ENCODE measurements at places on chromosomes 3 and 15. TPM values are rescaled to one million over a fixed set of nuclear protein-coding genes. Genes with fewer than 3 reads are reported as not detected.

The ETV5 gene
- polyA plus RNA-seq = 22.6 TPM

The CYP8B1 gene
- polyA plus RNA-seq = not detected

The SST gene
- polyA plus RNA-seq = not detected

The ATP13A4 gene
- 0.05 TPM for polyA plus RNA-seq

The SH2D7 gene
- not detected for polyA plus RNA-seq

The CFAP92 gene
- not detected for polyA plus RNA-seq

The MSL2 gene
- 10.2 TPM for polyA plus RNA-seq

The SEMA3F gene
- 10.1 TPM for polyA plus RNA-seq

The RARB gene
- 24.5 TPM for polyA plus RNA-seq

The HAPLN3 gene
- polyA plus RNA-seq = 45.3 TPM

The BMF gene
- polyA plus RNA-seq = 1.6 TPM

The NEK10 gene
- 2.9 TPM for polyA plus RNA-seq

The PCOLCE2 gene
- polyA plus RNA-seq = 41.0 TPM

The RAB6B gene
- polyA plus RNA-seq = 3.4 TPM

The LSAMP gene
- polyA plus RNA-seq = 0.22 TPM

The THAP10 gene
- 5.4 TPM for polyA plus RNA-seq

The PSTPIP1 gene
- polyA plus RNA-seq = not detected

The KLHL40 gene
- not detected for polyA plus RNA-seq

The CSTA gene
- 0.41 TPM for polyA plus RNA-seq

The MAP3K13 gene
- polyA plus RNA-seq = 16.3 TPM

The HRG gene
- not detected for polyA plus RNA-seq

All from A549 (cell line).